ENCODE measurements at places on chromosomes 12 and 14.

DNA sequence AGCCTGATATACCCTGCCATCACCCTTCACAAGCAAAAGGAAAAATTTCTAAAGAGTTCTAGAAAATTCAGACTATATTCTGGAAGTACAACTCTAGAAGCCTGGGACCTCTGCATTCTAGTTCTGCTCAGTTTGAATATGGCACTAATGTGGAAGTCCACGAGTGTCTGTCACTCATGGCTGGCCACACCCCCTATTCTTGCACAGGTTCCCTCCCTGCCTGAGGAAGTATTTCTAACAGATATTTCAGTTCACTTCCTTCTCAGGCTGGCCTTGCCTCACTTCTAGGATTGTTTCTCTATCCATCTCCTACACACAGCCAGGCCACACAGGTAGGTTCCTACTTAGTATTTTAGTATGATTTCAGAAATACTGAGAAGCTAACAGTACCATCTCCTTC, 67.4 kb downstream of the PHLDA1 start:
- DNase-seq, result no peak

DNA sequence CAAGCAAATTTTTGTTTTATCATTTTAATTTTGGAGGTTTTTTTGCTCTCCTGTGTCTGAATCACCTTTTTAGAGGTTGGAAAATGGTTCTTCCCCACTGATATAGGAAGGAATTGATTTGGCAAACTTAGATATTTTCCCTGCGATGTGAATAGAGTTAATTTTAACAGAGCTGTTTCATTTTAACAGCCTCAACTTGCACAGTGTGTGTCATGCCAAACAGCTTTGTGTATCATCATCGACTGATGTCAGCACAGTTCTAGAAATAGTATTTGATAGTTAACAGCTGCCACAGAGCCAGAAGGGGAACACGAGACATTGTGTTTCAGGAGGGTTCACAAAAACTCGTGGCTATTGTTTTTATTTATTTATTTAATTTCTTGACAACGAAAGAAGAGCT, 243.1 kb upstream of the FOXN3 start:
- no peak for DNase-seq

DNA sequence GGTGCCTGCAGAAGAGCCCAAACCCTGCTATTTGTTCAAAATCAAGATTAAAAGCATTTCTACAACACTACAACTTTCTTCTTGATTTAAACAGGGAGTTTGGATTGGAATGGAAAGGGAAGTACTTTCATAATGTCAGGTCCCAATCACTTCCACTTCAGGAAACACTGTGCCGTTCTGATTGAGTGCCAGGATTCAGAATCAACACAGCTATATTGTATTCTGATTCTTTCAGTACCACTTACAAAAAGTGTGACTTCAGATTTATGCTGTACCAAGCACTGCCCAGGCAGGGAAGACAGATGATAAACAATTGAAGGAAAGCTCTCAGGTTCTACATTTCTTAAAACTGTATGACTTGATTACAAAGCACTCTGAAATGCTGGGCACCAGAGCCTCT, 3.2 kb downstream of the TDP1 start:
- no peak for DNase-seq

DNA sequence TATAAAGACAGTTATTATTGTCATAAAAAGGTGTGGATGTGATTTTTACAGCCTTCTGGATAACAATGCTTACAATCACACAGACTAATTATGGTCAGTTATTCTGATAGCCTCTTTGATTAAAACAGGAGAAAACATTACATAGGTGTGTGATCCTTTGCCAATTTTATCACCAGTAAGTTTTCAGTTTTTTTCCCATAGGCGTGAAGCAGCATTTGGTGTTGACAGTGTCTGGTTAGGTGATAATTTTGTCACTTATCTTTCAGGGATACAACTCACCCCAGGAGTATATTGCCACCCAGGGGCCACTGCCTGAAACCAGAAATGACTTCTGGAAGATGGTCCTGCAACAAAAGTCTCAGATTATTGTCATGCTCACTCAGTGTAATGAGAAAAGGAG, 208.8 kb downstream of the EPS8 start:
- DNase-seq, result no peak

DNA sequence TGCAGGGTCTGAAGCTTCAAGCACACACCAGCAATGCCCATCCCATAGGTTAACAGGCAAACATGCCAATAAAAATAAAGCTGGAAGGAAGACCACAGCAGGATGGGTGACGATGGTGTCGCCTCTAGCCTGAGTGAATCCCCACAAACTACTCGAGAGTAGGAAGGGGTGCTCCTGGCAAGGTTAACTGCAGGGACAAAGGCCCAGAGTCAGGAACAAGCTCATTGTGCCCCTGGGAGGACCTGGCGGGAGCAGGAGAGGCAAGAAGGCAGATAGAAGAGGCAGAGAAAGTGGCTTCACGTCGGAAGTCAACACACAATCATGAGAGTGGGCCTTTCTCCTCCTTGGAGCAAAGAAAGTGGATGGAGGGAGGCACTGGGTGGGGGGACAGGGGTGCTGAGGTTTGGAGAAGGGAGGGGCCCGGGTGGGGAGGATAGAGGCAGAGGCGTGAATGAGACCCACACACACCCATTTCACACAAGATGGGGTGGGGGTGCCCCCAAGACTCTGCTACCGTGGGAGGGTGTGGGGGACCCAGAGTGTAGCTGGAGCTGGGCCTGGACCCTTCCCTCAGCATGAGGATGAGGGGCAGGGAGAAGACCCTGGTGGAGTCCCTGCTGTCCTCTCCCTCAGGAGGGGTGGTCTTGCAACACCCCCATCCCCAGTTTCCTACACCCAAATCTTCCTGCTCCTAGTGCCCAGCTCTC, 43.1 kb downstream of the DIO3 start:
- no peak for DNase-seq

- DNase-seq, result no peak
These were observed 19.6 kb downstream of the CMKLR1 start for GRCh38 chr12:108319277-108320234.

DNA sequence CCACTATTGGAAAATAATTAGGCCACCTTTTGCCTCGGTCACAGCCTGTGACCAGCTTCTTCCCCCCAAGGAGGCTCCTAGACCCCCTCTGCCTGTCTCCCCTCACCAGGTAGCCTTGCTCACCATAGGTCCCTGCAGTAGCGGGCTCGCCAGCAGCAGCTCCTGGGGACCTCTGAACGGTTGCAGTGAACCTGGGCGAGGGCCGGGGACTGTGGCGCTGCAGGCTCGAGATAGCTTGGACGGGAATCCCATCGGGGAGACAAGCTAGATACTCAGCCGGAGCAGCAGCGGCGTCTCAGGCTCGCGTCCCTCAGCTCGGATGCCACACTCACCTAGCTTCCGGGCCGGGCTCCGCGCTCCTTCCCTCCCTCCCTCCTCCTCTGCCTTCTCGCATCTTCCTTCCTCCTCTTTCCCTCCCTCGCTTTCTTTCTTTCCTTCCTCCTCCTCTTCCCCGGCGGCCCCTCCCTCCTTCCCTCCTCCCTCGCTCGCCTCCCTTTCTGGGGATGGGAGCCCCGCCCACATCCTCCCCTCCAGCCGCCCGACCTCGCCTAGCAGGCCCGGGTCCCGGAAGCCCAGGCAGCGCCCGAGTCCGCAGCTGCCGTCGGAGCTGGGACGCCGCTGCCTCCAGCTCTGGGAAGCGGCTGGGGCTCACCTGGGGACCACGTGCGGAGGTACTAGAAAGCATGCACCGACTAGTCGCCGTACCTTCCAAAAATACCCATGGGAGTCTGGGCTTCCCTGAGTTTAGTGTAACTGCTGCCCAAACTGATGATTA, at the start of gene BMP4:
BMP4 (minus strand) TSS at position 399 of the 775 bp plus-strand sequence. CDS start 4,603 bp downstream, outside the sequence.
- no peak for DNase-seq

DNA sequence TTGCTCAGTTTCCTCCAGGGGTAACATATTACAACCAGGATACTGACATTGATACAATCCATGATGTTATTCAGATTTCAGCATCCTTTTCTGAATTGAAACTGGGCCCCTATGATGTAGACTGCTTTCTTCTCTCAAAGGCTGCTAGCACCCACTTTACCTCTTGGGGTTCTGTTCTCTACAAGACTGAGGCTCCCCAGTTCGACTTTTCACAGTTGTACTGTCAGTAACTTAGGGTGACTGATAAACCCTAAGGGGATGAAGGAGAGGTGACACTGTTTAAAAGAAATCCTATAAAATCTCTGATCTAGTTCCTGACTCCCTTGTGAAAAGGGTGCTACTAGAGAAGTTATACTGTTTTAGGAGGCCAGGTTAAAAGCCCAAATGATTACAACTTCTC, 818 bp downstream of the VPS33A start:
- DNase-seq, result no peak

- DNase-seq, result no peak
These were observed 6.1 kb upstream of the AAAS start for GRCh38 chr12:53327435-53328042.

- DNase-seq, result no peak
These were observed 14.1 kb upstream of the OXA1L start for GRCh38 chr14:22752422-22752821.

- no peak for DNase-seq
These were observed 13.7 kb downstream of the SPX start for GRCh38 chr12:21539797-21540196.

- no peak for DNase-seq
These were observed 320.5 kb downstream of the CACNA1C start for GRCh38 chr12:2373307-2373706.

DNA sequence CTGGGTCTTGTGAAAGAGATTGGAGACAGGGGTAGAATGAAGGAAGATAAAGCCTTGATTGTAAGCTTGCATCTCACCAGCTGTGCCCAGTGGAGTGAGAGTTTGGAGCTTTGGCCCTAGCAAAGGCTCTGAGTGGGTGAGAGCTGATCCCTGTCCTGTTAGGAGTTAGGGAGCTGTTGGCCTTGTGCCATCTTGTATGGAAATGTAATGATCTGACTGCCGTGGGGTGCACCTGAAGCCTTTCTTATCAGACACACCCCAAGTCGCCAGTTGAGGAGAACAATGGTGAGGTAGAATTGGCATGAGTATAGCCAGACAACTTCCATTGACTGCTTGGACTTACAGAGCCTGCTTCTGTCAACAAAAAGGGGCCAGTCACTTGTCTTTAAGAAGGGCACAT, 130.1 kb downstream of the PRKCH start:
- no peak for DNase-seq

GRCh38 chr12:32031109-32031508, 71.9 kb downstream of the RESF1 start:
- DNase-seq, result no peak

DNA sequence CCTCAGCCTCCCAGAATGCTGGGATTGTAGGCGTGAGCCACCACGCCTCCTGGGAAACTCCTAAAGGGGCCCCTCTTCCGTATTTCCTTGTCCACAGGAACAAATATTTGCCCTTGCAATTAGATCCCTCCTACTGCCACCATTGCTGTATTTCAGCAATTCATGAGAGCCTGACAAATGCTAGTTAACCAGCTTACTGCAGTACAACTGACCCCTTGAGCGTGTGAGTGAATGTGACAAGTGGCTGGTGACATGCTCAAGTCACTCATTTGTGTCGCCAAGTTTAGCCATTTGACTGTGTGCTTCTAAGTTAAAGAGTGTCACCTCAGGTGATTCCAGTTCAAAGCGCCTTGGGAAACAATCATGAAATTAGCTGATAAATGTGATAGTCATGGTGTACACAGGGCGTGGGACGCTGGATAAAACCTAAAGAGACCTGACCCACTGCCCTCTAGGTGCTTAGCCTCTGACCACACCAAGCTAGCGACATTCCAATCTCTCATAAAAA, 56.1 kb upstream of the MAP1LC3B2 start:
- DNase-seq, result no peak

DNA sequence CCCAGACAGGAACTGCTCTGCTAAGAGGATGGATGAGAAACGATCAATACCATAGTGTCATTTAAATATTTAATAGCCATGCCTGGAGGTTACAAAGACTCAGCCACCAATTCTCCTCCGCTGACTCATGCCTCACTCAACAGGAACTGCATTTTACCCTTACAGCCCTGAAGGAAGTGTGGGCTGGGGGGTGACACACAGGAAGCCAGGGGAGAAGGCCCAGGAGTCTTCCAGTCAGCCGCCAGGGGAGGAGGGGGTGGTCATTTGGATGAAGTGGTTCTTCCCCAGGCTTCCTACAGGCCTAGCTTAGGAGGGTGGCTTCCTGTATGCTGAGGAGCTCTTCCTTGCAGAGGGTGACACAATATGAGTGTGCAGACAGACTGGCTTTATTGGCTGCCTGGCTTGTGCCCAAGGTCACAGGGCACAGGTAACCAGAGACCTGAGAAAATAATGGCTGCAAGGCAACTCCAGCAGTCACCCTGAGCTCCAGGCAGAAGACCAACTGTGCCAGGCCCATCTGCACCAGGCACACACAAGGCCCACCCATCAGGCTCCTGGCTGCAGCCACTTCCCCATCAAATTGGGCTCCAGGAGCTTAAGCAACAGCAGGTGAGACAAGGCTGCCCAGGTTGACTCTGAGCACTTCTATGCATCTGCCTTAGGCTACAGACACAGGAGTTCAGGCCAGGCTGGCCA, 30.6 kb upstream of the RPLP0 start:
- DNase-seq, result peak; percentile 94

DNA sequence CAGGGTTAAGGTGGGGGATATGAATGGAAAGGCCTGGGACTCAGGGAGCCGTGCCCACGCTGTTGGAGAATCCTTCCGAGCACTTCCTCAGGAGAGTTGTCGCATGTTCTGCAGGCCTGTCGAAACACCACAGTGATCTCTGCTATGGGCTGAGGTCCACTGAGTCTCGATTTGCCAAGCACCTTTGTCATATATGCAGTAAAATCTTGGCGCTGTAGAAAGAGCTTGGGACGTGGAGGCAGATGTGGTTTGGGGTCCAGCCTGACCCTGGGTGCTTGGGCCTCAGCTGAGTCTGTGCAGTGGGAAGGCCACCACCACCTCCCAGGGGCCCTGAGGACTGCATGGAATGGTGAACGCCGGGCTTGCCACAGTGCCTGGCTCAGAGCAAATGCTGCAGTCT, 32.9 kb downstream of the C14orf132 start:
- DNase-seq, result no peak

DNA sequence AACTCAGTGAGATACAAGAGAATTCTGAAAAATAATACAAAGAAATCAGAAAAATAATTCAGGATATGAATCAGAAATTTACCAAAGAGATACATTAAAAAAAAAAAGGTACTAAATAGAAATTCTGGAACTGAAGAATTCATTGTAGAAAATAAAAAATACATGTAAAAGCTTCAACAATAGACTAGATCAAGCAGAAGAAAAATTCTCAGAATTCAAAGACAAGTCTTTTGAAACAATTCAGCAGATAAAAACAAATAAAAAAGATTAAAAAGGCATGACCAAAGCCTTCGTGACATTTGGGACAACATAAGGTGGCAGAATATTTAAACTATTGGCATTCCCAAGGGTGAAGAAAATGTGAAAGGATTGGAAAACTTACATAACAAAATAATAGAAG, 133.1 kb upstream of the CNOT2 start:
- DNase-seq, result no peak
